ENCODE measurements at places on chromosomes 1 and 21.

DNA sequence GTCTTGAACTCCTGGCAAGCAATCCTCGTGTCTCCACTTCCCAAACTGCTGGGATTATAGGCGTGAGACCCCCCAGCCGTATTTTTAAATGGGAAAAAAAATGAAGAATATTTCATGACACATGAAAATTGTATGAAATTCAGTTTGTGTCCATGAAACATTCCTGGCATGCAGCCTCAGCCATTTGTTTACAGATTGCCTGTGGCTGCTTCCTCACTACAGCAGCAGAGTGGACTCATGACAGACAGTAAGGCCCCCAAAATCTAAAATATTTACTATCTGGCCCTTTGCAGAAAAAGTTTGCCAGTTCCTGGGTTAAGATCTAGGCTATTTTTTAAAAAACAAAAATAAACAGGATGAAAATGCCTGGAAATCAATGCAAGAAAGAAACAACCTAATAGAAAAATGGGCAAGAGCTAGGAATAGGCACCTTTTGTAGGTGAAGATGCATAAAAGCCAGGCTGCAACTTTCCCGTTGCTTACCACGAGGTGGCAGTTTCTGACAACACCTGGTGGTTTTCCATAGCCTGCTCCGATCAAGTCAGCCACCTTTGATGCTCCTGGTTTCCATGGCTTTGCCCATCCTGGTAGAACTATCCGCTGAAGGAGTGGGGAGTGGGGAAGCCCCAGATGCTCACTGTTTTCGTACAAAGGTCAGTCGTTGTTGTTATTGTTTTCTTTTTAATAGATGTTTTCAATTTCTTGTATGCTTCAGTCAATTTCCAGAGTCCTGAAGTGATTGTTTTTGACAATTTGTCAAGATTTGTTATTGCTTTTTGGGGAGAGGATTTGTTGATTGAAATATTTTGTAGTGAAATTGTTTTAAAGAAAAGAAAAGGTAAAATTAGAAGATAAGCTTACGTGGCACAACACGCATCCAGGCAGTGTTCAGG lies 24.3 kb downstream of the UBE2Q1 start:
- DNase-seq, result no peak

DNA sequence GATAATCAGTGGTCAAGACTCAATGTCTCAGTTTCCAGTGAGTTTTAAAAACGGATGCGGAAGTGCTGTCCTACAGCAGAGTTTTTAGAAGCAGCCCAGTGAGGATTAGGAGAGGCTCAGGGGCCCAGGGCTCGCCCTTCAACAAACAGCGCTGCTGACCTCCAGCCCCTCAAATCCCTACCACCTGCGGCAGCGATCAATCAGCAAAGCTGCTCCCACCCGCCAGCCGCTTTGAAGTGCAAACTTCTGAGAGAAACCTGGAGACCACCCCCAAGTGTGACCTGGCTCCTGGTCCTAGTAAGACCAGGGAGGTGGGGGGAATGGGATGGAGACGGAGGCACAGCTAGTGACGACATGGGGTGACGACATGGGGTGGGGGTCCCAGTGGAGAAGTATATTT lies 14.4 kb downstream of the ZBTB17 start:
- DNase-seq, result no peak

DNA sequence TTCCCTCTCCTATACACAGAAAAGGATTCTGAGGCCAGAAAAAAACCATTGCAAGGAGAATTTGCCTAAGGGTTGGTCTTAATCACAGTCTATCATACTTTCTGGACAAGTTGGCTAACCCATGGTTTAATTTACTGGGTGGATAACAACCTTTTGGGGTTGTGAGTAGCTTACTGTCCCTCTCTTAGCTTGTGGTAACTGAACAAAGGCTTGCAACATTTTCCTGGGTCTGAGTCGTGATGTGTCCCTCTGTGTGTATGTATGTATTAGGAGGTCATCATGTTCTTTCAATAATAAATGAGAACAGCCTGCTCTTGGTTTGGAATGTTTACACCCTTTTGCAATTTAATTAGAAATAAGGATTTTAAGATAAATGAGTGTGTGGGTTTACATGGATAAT lies 36.7 kb downstream of the PAPPA2 start:
- DNase-seq, result no peak

GRCh38 chr1:18283601-18284385 lies 176.2 kb downstream of the IGSF21 start:
- DNase-seq, result no peak

GRCh38 chr1:154466206-154466605 lies 35.8 kb upstream of the TDRD10 start:
- DNase-seq, result no peak

- DNase-seq, result no peak
Observed at GRCh38 chr1:238499021-238499420, 608.3 kb upstream of the ZP4 start.

Measured in BJ (cell line).